ENCODE measurements at places on chromosomes 13 and 19.
A peak's percentile ranks its signal among the peaks of the same experiment; 100 is the strongest.

DNA sequence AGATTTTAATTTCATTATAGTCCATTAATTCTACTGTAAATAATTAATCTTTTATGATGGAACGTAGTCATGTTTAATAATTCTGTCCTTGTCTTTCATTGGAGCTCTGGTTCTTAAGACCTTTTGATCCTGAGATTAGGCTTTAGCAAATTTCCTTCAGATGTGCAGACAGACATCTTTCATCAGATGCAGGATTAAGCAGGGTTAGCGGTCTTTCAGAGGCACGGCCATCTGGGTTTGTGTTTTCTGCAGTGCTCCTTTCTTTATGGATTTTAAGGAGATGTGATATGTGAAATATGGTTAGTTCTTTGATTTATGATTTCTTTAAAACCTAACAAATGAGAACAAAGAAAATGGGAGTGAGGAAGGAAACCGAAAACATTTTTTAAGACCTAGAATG, 643.9 kb upstream of the SGCG start:
- DNase-seq: no peak

DNA sequence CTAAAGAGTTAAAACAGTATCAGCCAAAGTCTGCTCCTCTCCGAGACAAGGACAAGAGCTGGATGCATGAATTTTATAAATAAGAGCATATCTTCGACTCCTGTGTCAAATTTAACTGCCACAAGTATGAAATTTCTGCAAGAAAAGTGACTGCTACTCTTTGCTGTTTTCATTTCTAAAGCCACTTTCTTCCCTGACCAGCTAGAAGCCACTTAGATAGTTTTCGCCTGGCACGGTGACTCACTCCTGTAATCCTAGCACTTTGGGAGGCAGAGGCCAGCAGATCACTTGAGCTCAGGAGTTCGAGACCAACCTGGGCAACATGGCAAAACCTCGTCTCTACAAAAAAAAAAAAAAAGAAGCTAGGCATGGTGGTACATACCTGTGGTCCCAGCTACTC, 61.3 kb downstream of the ENOX1 start:
- no peak for DNase-seq

DNA sequence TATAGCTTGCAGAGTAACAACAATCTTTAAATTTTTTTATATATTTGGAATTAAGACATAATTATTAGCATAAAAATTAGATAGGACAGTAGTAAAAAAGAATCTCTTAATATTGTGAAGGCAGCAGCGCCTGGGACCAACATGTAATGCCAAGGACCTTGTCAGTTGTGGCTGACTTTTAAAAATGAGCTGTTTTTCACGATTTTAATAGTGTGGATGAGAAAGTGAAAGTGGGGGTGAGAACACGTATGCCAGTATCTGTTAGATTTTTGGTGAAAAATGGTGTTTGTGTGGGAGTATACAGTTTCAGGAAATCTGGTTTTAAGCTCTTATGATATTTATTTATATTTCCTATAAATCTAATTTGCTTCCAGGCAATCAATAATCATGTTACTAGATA, 125.2 kb downstream of the LMO7 start:
- peak; percentile 11 for DNase-seq

DNA sequence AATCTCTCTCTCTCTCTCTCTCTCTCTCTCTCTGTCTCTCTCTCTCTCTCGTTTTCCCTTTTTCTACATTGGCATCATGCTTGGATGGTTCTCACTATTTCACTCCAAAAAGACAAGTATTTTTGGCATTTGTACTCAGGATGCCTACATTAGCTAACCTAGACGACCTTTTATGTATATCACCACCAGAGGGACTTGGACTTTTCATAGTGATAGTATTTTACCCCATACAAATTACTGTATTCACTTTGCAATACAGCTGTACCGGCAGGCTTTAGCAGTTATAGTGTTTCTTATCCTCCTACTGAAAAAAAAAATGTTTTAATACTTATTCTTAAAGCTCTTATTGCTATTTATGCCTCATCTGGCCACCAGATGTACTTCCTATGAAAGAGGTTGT, 687.2 kb upstream of the KLHL1 start:
- DNase-seq: no peak

GRCh38 chr13:46213242-46213641, 1.5 kb downstream of the LRRC63 start:
- DNase-seq: no peak

DNA sequence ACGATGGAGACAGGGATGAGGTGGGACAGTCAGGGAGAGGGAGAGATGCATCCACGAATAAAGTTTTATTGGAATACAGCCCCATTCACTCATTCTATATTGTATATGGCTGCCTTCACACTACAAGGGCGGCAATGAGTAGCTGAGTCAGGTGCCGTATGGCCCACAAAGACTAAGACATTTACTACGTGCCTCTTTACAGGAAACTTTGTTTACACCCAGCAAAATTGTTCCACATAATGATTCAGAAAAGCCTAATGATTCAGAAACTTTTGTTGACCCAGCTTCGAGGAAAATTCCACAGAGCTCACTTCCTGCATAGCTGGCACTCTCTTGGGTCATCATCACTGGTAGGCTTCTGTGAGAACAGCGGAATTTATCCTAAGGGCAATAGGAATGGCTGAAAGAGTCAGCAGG, 87.3 kb upstream of the PEG3 start:
- DNase-seq: no peak

GRCh38 chr13:98927951-98928927, 49.6 kb downstream of the DOCK9 start:
- DNase-seq: no peak

DNA sequence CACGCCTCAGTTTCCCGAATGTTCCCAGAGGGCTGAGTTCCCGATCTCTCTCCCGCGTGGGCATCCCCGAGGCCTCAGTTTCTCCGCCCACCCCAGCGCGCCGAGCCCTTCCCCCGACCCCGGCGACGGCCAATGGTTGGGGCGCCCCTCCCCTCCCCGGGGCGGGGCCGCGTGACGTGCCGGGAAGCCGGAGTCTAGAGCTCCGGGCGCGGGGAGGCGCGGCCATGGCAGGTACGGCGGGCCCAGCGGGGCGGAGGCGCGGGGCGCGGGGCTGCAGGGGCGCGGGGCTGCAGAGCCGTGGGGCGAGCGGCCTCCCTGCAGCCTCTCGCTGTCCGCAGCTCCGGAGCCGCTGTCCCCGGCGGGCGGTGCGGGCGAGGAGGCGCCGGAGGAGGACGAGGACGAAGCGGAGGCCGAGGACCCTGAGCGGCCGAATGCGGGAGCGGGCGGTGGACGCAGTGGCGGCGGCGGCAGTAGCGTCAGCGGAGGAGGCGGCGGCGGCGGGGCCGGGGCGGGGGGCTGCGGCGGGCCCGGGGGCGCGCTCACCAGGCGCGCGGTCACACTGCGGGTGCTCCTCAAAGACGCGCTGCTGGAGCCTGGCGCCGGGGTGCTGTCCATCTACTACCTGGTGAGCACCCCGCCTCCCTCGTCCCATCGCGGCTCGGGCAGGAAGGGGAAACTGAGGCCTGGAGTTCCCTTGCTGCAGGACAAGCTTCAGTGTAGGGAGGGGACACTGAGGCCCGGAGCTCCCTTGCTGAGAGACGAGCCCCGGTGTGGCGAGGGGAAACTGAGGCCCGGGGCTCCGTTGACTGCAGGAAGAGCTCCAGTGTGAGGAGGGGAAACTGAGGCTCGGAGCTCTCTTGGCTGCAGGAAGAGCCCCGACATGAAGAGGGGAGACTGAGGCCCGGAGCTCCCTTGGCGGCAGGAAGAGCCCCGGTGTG, at the start of gene MPND:
TSS of gene MPND (plus strand) at position 193 of the 938 bp plus-strand sequence. CDS start at position 225, 32 bp downstream.
- DNase-seq: peak; percentile 84

- no peak for DNase-seq
Observed at GRCh38 chr19:29944390-29945012, 2.5 kb downstream of the URI1 start.
